CD4-positive, alpha-beta T cell treated with Interleukin-21 for 1 hour (primary cell): ENCODE measurements at places on chromosomes 3 and 15.

GRCh38 chr15:44075535-44075934 lies 119.5 kb downstream of the FRMD5 start:
- no peak for DNase-seq

GRCh38 chr3:53733446-53733845 lies 112.8 kb downstream of the CHDH start:
- no peak for DNase-seq

- DNase-seq: no peak
Measured at GRCh38 chr3:134064081-134064480, 34.4 kb upstream of the SLCO2A1 start.

GRCh38 chr15:101560722-101561583 lies 71.4 kb upstream of the PCSK6 start:
- DNase-seq: no peak

DNA sequence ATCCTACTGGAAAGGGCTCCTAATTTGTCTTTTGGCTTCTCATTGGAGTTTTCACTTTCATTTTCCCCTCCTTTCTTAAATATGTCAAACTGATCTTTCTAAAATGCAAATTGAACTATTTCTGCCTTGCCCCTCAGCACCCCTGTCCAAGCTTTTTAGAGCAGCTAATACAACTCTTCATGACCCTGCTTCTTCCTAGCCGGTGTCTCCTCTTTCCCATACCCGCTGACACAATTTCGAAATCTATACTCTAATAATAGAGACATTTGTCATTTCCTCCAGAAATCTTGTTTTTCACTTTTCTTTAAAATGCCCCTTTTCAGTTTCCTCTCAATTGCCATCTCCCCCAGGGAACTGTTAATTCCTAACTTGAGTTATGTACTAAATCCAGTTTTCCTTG lies 2.9 kb upstream of the EPHA3 start:
- no peak for DNase-seq

GRCh38 chr3:152499791-152500385 lies 231.2 kb downstream of the MBNL1 start:
- DNase-seq: no peak

DNA sequence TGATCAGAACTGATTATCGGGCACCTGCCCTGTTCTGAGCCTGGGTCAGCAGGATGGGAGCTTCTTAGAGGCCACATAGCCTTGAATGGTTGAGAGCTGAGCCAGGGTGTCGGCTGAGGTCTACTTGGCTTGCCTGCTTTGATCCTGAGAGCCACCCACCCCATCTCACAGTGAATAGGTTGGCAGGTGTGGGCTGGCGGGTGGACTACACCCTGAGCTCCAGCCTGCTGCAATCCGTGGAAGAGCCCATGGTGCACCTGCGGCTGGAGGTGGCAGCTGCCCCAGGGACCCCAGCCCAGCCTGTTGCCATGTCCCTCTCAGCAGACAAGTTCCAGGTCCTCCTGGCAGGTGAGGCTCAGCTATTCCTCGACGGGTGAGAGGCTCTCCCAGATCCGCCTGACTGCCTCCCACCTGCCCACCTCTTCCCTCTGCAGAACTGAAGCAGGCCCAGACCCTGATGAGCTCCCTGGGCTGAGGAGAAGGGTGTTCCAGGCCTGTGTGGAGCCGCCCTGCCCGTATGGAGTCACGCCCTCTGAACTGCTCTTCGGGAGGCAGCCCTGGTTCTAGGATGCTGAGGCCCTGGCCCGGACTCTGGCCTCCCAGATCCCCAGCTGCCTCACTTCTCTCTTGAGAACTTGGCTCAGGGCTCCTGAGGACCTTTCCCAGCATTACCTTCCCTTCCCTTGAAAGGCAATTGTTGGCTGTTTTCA lies 3.8 kb downstream of the COMMD4 start:
- no peak for DNase-seq

GRCh38 chr3:55620351-55621025 lies 133.4 kb upstream of the WNT5A start:
- no peak for DNase-seq
